ENCODE measurements at places on chromosomes 2 and 18. TPM values are rescaled to one million over a fixed set of nuclear protein-coding genes. Genes with fewer than 3 reads are reported as not detected.

Gene TRIM43
- total RNA-seq: not detected

Gene CFAP65
- total RNA-seq: 0.93 TPM

Gene PSMA8
- not detected for total RNA-seq

Gene SLC11A1
- total RNA-seq: 0.09 TPM

DNA sequence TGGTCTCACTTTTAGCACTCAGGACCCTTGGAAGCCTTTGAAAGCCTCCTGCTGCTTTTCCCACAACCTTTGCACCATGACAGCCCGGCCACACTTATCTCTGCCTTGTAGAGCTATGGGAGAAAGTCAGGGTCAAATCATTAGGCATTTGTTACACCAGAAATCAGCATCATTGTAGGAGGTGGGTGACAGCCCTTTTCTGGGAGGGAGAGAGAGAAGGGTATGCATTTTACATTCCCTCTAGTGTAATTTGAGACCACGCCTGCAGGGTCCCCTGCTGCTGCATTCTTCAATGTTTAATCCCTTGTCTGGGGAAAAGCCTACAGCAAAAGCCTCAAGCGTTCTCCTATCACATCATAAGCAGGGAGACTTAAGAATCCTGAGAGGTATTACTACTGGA, 766.8 kb upstream of the FAM98A start:
- peaks cover 10% of the 10 kb centered on the region for H3K27me3 ChIP-seq
- no peak overlapping the region for H3K27ac ChIP-seq
- H3K4me1 ChIP-seq: peaks cover 21% of the 10 kb centered on the region
- H3K36me3 ChIP-seq: no peaks in the 10 kb centered on the region
- peak overlapping the region; percentile 33 for H3K4me3 ChIP-seq

DNA sequence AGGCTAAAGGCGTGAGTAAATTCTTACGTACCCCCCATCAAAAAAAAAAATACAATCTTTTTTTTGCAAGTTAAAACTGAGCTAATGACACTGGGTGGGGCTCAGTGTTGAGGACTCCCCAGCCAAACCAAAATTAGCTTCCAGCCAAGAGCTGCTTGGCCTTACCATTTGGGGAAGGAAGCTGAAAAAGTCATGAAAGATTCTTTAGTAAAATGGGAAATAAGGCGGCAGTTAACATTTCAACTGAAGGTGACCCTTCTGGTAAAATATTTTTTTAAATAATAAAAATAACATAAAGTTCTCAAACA, 16.4 kb downstream of the SMAD7 start:
- no peaks in the 10 kb centered on the region for H3K36me3 ChIP-seq
- H3K27ac ChIP-seq: no peak overlapping the region
- DNase-seq: no peak

GRCh38 chr18:6056171-6056910, 161.0 kb upstream of the TMEM200C start:
- no peaks in the 10 kb centered on the region for H3K27me3 ChIP-seq
- H3K4me1 ChIP-seq: peaks cover 65% of the 10 kb centered on the region
- H3K27ac ChIP-seq: peak overlapping the region; percentile 98
- peak; percentile 13 for DNase-seq
- H3K36me3 ChIP-seq: no peaks in the 10 kb centered on the region

DNA sequence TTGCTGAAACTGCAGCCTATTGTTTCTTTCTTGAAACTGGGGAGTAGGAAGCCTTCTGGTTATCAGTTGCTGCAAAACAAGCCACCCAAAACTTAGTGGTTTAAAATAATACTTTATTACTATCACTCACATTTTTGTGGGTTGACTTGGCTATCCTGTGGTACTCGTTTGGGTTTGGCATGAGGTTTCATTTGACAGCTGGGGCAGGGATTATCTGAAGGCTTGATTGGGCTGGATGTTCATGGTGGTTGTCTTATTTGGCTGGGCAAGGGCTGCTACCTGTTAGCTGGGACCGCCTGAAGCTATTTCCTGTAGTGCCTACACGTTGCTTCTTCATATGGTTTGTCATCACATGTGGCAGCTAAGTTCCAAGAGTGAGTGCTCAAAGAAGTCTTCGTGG, 122.3 kb downstream of the PLCL1 start:
- no peaks in the 10 kb centered on the region for H3K4me1 ChIP-seq
- H3K27ac ChIP-seq: no peak overlapping the region
- H3K4me3 ChIP-seq: no peak overlapping the region
- H3K27me3 ChIP-seq: no peaks in the 10 kb centered on the region
- no peaks in the 10 kb centered on the region for H3K36me3 ChIP-seq
- DNase-seq: no peak

All from neural crest cell (in vitro differentiated cells).